Activated T-helper 1 cell treated with anti-CD3 and anti-CD28 coated beads, Interleukin-12 subunit alpha, Interleukin-12 subunit beta, Interleukin-2, Interleukin-4 antibody, amounts not matched to agents 30 ng/mL and 10 ng/mL and 1 ng/mL, durations not matched to agents 14 hours and 24 hours and 36 hours (primary cell): ENCODE measurements at places on chromosomes 2 and 18.

DNA sequence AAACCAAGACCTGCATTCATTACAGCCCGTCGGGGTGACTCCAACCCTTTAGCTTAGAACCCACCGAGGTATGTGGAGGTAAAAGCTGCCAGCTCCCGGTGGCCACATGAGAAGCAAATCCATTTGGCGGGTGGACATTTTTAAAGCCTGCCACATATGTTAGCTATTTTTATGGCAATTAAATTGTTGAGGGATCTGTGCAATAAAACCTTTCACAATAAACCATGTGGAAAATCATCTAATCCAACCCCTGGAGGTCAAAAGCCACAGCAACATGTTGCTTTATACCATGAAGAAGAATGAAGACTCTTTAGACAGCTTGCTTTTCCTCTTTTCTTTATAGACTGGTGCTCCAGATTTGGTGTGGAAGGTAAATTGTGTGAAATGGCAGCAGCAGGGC is 176.3 kb downstream of the AGPS start:
- no peak for DNase-seq

GRCh38 chr2:120798567-120799247 is 63.0 kb downstream of the GLI2 start:
- no peak for DNase-seq

DNA sequence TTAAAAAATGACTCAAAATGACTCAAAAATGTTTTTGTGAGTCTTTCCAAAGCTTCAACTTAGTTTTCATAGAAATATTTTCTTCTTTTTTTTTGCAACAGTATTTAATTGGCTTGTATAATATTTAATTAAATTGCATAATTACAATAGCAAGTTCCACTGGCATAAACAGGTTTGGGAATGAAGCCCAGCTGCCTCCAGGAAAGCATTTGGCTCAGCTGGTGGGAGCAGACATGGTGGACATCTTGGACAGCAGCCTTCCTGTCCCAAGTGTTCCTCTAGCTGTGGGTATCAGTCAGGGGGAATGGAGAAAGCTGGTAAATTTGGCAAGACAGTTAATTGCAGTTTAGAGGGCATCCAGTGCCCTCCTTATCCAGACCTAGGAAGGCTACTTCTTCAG is 213.4 kb downstream of the ZBTB7C start:
- no peak for DNase-seq

DNA sequence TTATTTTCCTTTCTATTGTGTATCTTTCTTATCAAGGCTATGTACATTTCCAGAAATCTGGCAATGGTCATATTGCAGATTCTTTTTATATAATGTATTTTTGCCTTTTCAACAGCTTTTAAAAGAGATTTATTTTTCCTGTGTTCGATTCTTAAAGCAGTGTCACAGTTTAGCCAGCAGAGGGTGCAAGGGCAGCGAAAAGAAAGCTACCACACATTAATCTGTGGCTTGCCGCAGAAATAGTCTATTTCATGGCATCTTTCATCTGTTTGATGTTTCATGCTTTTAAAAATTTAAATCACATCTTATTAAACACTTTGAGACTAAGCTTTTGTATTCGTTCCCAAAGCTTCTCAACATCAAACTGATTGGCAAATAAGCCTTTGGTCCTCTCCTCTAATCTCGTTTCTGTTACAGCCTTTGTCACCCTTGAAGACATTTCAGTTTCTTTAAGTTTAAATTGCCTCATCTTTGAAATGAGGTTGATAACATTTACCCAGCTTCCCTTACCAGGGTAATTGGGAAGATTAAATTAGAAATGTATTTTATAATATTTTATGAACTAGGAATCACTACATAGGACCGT is 73.3 kb downstream of the PIK3C3 start:
- DNase-seq = no peak

DNA sequence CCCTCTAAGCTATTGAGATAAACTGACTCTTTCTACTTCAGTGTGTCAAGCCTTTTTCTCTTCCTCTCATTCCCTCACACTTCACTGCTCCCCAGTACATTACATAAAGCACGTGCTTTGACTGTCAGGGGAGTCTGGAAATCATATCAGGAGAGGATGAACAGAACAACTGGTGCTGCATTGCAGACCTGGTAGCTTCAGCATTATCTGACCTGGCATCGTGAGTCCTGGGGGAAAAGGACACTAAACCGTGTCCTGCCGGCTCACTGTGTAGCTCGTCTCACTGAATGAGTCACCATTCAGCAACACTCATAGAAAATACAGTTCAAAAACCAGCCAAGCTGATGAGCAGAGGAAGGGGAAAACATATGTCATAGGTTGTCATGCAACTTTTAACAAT is 108.5 kb upstream of the UNC80 start:
- no peak for DNase-seq

GRCh38 chr2:189544318-189545042 is 36.1 kb downstream of the SLC40A1 start:
- DNase-seq = no peak

DNA sequence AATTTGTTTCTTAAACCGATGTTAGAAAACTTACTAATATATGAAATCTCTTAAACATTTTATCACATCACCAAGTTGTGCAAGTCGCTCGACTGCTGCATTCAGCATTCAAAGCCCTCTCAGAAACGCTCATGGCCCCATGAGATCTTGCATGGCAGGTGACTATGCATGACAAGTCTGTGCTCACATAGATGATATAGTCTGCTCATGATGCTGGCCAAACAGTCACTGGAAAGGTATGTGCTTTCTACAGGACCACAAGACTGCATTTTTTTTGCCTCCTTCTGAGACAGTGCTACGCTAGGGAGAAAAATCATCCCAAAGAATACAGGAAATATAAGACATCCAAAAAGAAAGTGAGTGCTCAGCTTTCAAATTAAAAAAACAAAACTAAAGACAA is 98.3 kb upstream of the ZBTB14 start:
- DNase-seq = no peak

GRCh38 chr2:7829241-7829640 is 852.6 kb upstream of the ID2 start:
- DNase-seq = no peak

DNA sequence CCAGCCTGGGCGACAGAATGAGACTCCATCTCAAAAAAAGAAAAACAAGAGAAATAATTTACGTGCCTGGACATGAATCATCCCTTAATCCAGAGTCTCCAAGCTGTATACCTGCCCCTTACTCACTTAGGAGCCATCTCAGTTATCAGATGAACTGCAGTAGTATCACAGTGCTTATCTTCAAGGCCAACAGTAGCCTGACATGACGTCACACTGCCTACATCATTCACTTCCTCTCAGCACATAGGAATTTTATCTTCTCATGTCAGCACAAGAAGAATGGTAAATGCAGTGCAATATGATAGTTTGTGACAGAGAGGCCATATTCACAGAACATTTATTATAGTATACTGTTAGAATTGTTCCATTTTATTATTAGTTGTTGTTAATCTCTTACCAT is 216.6 kb downstream of the SS18 start:
- no peak for DNase-seq

GRCh38 chr2:64989982-64990614 is 899 bp downstream of the SLC1A4 start:
- no peak for DNase-seq

GRCh38 chr2:134202371-134202770 is 51.5 kb upstream of the MGAT5 start:
- no peak for DNase-seq

DNA sequence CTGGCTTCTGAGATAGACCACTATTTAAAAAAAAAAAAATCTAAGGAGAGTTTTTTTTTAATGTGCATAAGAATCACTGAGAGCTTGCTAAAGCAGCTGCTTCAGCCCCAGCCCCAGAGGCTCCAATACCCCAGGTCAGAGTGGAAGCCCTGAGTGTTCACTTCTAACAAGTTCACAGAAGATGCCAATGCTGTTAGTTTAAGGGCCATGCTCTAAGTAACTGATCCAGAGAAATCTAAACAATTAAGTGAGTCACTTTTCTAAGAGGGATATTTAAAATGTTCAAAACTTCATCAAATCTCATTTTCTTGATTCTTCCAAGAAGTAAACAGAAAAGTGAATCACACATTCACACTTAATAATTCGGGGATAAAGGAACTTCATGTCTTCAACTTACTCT is 126.4 kb upstream of the CD226 start:
- DNase-seq = no peak

- DNase-seq = no peak
Observed at GRCh38 chr2:76713312-76713711, 808.9 kb downstream of the LRRTM4 start.

DNA sequence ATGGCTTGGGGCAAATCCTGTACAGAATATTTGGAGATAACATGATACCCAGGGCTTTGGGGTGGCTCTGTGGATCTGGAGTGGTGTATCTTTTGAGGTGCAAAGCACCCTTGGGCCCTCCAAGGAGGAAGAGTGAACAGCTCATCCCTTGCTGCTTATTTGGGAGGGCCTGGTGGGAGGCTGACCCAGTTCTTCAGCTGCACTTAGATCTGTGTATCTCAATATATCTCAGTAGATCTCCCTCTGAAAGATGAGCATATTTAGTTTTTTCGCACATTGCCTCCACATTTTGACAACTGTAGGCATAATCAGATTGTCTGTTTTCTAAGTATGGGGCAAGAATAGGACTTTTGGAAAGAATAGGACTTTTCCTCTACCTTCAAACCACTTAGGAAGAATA is 2.8 kb downstream of the TRIM54 start:
- DNase-seq = no peak

GRCh38 chr2:237485844-237486243 is 1.2 kb upstream of the MLPH start:
- DNase-seq = no peak

- no peak for DNase-seq
Observed at GRCh38 chr2:75403991-75404428, 156.7 kb downstream of the EVA1A start.

- DNase-seq = no peak
Observed at GRCh38 chr2:175030380-175031271, 25.4 kb upstream of the CHN1 start.

DNA sequence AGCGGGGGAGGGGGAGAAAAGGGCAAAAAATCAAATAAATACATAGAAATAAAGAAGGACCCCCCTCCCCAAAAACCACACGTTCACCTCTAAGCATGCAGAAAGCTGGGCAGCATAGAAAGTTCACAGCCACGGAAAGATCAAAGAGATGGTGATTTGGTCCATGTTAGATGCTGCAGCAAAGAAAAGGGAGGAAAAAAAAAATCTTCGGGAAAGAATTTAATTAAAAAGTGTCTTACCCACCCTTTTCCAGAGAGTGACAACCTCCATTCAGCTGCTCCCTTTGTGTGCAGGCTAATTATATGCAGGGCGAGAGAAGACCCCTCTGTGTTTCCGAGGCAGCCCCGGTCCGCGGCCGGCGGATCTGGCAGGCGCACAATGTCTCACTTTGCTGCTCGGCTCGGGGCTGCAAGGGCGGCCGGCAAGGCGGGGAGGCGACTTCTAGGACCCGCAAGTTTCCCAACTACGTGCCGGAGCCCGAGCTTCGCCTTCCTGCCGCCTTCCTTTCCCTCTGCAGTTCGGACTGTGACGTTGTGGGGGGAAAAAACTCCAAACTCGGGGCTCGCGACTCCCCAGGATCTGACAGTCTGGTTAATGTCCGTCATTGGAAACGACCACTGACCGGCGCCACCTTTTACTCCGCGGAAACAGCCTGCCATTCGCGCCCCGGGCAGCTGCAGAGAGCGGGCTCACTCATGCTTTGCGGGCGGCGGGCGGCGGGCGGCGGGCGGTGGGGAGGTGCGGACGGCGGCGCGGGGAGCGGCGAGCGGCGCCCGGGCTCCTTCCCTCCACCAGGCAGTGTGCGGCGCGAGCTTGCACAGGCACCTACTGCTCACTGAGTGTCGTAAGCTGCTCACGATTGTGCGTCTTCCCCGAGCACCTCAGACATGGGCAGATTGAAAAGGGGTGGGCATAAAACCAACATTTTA is at the start of gene LRRTM1:
Gene LRRTM1, minus strand, starts transcription at position 844 of the 929 bp plus-strand sequence. CDS start 933 bp downstream, outside the sequence.
- no peak for DNase-seq

GRCh38 chr2:121698318-121698930 is 38.3 kb downstream of the NIFK start:
- no peak for DNase-seq
